ENCODE measurements at places on chromosomes 2 and 18.
A peak's percentile ranks its signal among the peaks of the same experiment; 100 is the strongest.

GRCh38 chr2:71559828-71560637 is 106.7 kb downstream of the DYSF start:
- no peak for DNase-seq

GRCh38 chr18:23398401-23398800 is 54.7 kb upstream of the RIOK3 start:
- no peak for DNase-seq

GRCh38 chr2:43707255-43708015 is 31.2 kb upstream of the C1GALT1C1L start:
- DNase-seq = no peak

DNA sequence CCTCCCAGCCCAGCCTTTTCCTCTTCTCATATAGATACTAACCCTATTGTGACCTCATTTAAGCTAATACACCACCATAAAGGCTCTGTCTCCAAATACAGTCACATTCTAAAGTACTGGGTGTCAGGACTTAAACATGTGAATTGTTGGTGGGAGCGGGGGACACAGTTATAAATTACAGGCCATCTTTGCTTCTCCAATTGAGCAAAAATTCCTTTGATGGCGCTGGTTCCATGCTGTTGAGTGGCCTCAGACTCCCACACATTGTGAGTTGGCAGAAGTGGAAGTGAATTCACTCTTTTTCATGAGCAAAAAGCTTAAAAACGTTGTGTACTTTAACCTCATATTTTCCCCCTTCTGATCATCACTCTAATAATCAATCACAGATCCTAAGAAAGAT is 46.0 kb downstream of the GBX2 start:
- no peak for DNase-seq

DNA sequence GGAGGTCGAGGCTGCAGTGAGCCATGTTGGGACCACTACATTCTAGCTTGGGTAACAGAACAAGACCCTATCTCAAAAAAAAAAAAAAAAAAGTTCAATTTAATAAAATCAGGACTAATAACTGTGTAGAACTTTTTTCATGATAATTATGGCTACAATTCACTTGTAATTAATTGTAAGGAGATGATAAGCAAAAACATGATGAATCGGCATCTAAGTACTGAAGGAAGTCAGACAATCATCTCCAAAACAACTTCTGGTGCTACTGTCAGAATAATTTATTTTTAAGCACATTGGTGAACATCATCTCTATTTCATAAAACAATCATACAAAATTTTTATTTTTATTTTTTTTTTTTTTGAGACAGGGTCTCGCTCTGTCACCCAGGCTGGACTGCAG is 9.7 kb upstream of the MTHFD2 start:
- no peak for DNase-seq

DNA sequence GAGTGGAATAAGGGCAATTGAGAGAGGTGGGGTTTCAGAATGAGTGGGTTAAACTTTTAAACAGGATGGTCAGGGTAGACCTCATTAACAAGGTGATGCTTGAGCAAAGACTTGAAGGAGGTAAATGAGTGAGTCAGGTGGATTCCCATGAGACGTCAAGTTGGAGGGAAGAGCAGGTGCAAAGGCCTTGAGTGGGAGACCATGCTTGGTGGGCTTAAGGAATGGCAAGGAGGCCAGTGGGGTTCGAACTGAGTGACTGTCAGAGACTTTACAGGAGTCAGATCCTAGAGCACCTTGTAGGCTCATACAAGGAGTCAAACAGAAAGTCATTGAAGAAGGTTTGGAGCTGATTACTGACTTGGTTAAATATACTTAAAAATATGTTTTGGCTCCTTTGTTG is 284.1 kb downstream of the CYRIA start:
- no peak for DNase-seq

- no peak for DNase-seq
Measured at GRCh38 chr2:237879991-237880560, 20.7 kb downstream of the RAMP1 start.

DNA sequence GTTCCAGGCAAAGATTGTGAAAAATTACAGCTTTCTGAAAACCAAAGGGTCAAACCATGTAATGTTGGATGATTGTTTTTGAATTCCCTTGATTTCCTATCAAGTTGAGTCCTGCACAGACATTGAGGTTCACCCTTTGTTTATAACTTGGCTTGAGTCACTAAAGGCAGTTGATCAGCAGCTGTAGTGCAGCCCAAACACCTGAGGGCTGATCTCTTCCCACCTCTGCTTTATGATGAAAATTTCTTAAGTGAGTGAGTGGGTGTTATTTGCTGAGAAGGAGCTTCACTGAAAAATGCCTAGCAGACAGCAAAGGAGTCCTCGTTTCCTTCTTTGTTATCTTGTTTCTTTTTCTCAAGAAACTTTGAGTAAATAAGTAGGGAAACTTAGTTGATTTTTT is 31.9 kb upstream of the BMPR2 start:
- DNase-seq = no peak

GRCh38 chr2:75055820-75056675 is 97.6 kb downstream of the POLE4 start:
- DNase-seq = no peak

DNA sequence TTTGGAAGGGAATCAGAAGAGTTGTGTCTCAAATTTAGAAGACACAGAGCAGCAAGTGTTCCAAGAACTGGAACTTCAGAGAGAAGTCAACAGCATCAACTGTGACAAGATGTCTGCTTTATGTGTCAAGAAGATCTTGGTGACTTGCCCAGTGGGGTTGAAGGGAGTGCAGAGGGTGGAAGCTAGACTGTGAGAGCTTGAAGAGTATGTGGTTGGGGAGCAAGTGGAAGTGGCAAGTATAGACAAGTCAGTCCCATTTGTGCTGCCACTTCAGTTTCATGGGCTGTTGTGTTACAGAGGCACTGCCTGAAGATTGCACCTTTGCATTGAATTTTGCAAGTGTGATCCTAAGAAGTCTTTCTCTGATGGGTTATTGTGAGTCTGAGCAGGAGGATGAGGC is 68.7 kb upstream of the MC2R start:
- no peak for DNase-seq

DNA sequence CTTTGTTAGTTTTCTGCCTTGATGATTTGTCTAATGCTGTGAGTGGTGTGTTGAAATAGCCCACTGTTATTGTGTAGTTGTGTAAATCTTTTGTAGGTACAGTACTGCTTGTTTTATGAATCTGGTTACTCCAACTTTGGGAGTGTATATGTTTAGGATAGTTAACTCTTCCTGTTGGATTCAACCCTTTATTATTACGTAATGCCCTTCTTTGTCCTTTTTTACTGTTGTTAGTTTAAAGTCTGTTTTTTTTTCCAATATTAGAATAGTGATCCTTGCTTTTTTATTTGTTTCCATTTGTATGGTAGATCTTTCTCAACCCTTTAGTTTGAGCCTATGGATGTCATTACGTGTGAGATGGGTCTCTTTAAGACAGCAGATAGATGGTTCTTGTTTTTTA is 261.5 kb upstream of the CDH2 start:
- no peak for DNase-seq

DNA sequence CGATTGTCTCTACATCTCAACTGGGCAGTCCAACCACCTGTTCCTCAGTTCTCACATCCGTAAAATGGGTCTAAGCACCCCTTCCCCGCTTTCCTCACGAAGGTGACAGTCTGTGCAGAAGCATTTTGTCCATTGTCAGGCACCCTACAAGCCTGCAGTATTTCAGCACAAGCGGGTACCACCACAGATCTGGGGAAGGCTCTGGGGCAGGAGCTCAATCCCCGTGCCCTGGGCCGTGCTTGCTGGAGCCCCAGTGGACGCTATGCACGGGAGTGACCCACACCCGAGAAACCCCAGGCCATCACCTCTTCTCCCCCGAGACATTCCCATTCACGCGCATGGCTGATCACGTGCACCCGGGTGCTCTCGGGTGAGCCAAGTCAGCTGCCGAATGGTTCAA is 137.7 kb upstream of the PXDN start:
- DNase-seq = no peak

GRCh38 chr2:12587228-12587627 is 129.5 kb upstream of the TRIB2 start:
- DNase-seq = no peak

GRCh38 chr2:107306881-107307280 is 420.9 kb upstream of the ST6GAL2 start:
- no peak for DNase-seq

GRCh38 chr18:48569139-48569914 is 30.5 kb downstream of the CTIF start:
- DNase-seq = no peak

DNA sequence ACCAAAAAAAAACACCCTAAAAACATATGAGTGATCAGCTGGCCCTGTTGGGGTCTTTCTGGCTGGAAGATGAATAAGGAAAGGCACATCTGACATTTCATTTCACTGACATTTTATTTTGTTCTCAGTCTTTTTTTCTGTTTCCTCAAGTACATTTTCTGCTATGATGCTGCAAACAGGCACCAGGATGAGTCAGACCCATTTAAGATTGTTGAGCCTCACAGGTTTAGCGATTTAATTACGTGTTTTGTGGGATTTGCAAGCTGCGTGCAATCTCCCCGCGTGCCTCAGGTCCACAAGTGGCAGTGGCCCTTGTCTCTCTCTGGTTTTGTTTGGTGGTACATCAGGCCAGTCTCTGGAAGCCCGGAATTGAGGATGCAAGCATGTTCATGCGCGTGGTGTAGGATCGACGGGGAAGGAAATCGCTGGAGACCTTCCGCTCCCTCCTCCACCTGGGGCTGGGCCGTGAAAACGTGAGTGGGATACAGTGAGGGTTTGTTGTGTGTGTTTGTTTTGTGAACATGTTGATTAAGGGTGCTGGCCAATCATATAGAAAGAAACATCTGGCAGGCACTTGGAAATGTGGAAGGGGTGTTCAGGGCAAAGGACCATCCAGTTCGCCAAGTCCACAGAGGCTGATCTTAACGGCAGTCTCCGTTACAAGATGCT is 120.2 kb upstream of the ZNF516 start:
- no peak for DNase-seq

DNA sequence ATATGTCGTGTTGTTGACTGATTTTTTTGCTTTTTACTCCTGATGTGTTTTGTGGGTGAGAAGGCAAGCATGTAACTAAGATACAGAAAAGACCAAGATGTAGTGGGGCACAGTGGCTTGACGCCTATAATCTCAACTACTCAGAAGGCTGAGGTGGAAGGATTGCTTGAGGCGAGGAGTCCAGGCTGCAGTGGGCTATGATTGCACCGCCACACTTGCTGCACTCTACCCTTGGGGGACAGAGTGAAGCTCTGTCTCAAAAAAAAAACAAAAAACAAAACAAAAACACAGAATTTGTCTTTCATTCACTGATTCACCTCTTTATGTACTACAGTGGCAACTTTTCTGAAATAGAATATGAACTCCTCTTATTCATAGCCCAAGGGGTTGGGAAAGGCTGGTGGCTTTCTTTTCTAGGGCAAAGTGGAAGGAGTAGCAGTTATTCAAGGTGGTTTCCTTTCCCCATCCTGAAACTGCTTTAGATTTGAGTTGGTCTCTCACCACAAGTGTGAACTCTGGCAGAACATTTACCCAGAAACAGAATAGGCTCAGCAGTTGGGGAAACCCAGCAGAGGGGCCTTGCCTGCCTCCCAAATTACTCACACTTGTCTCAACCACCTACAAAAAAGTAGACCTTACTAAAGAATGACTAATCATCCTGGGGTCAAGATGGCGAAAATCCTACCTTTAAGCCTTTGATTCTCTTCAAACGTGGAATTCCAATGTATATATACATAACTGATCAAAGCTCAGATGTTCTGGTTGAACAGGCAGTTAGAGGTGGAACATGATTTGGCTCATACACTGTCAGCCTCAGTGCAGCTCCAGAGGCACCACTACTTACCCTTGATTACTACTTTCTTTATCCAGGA is 6.5 kb downstream of the TANK start:
- DNase-seq = peak; percentile 74

DNA sequence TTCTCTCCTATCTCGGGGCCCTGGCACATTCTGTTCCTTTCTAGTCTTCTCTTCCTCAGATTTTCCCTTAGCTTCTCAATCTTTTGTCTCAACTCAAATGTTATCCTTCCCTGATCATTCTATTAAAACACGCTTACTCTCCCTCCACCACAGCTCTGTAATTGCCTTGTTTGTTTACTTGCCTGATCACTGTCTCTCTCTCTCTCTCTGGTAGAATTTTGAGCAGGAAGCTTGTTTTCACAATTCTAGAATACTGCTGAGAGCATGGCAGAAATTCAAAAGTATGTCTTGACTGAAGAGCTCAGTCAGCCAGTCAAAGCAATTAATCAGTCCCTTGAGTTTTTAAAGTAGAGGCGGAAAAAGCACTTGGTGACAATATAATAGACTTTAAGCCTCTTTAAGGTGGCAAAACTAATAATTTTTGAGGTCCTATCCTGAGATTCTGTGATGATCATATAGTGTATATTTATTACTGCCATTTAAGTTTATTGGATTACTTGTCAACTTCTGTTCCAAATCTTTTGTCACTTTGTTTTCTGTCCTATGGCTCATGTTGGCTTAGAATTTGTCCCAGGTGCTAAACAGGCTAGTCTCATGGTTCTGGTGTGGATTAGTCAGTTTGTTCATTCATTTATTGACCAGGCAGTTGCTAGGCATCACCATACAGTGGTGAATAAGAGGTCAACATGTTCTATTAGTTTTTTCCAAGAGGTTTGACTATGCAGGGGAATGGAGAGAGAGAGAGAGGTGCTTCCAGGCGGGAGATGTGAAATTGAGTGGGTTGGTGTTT is 2.3 kb downstream of the PSMD1 start:
- no peak for DNase-seq

DNA sequence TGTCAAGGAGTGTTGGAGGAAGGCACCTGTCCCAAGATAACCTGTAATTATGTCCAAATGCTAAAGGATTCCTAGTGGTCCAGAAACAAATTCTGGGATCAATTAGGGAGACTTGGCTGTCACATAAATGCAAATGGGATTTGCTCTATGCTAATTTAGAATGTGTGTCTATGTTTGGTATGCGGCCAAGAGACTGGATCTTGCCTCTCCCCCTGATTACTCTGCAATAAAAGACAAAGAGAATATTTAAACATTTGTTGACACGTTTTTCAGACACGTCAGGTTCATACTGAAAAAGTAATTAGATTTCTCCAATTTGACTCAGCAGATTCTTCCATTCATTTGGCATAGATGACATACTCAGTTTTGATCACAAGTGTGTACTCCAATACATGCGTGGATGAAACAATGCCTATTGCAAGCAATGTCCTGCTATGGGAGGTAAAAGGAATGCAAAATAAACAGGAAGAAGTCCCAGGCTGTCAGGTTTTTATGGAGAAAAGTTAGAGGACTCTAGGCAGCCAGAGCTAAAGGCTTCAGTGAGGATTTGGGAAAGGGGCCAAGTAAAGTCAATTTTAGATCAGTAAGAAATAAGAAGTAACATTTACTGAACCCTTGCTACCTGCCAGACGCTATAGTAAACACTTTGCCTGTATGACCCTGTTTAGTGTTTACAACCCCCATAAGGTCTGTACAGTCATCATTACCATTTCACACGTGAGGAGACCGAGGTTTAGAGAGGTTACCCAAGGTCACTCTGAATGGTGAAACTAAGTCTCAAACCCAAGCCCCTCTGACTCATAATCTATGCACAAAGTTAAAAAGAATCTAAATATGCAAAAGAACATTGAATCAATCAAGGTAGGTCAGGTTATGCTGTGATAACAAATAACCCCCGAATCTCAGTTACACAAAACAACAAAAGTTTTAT is 7.8 kb downstream of the ANTXR1 start:
- DNase-seq = no peak

GRCh38 chr2:138030459-138030858 is 66.2 kb downstream of the HNMT start:
- DNase-seq = no peak

- no peak for DNase-seq
Measured at GRCh38 chr18:79613186-79613931, 66.2 kb upstream of the CTDP1 start.
